ENCODE measurements at places on chromosomes 4 and X.

- DNase-seq: no peak
Observed at GRCh38 chrX:113305496-113305895, 464.9 kb upstream of the AMOT start.

GRCh38 chr4:6909113-6909969 lies at the start of gene TBC1D14:
Gene TBC1D14, plus strand, starts transcription at chr4:6909826. Its CDS starts 13,564 bp downstream, at chr4:6923390.
- peak; percentile 77 for DNase-seq

DNA sequence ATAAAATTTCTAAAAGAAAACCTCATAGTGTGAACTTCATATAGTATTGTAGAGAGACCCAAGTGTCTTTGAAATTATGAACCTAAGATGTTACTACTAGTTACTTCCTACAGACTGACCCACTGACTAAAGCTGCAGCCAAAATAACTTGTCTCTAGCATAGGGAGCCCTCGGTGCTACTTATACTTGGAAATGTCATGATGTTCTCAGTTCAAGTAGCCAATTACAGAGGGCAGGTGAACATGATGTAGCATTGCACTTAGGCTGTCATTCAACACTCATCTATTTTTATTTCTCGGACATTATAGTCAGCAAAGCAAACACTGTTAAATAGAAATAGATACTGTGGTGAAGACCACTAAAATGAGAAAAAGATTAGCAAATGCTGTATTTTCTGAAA lies 165.6 kb downstream of the AREG start:
- DNase-seq: no peak

DNA sequence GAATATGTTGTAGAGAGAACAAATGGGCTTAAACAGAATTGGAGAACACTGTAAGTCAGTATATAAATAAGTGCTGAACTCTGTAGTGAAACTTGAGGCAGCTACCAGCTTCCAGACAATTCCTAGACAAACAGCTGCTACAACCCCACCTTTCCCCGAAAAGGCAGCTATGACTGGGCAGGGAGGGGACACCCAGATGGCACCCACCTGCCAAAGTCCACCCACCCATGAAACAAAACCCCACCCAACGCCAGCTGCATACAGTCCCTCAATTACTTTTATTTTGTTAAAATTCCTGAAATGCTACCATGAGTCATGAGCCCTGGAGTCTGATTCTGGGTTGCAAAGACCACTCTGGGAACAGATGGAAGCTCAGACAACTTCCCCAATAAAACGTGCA lies 24.4 kb downstream of the RELL1 start:
- no peak for DNase-seq

GRCh38 chrX:63128509-63128908 lies 222.6 kb downstream of the SPIN4 start:
- DNase-seq: peak; percentile 0

DNA sequence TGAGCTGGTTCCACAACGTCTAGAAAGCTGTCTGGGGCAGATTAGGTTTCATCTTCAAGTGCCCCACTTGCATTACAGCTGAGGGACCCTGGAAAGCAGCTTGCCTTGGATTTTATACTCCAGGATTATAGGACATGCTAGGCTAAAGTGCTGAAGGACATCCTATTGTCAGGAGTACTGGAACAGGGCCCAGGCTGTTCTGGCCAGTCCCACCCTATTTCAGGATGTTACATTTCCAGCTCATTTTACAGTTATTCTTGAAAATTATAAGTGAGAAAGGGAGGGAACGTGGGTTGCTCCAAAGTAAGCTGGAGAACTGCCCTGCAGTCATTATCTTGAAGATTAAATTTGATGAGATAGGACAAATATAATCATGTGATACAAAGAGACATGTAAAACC lies 71.0 kb upstream of the UGT8 start:
- no peak for DNase-seq

GRCh38 chr4:121796283-121796682 lies 4.8 kb upstream of the EXOSC9 start:
- DNase-seq: no peak

DNA sequence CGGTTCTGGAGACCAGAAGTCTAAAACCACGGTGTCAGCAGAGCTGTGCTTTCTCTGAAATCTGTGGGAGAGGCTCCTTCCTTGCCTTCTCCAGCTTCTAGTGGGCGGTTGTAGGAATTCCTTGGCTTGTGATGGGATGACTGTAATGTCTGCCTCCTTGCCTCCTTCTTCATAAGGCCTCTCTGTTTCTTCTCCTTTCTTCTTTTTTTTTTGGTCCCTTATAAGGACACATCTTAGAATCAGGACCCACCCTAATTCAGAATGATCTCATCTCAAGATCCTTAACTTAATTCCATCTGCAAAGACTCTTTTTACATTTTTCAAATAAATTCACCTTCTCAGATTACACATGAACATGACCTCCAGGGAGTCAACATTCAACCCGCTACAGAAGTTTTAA lies 186.9 kb downstream of the STK32B start:
- DNase-seq: no peak

- DNase-seq: no peak
Observed at GRCh38 chr4:20512985-20513384, 187.3 kb upstream of the PACRGL start.

DNA sequence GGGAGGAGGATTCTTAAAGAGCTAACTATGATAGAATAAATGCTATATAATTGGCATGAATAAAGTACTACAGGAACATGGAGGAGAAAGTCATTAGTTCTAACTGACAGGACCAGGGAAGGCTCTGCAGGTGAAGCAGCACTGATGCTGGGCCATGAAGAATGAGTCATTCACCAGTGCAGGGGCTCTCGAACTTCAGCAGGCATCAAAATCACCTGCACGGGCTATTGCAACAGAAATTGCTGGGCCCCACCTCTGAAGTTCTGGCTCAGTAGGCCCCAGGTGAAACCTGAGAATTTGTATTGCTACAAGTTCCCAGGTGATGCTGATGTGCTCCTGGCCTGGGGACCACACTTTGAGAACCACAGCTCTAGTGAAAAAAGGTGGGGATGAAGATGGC lies 33.7 kb downstream of the TMEM150C start:
- no peak for DNase-seq

GRCh38 chr4:120331486-120332370 lies 265.1 kb upstream of the MAD2L1 start:
- no peak for DNase-seq

DNA sequence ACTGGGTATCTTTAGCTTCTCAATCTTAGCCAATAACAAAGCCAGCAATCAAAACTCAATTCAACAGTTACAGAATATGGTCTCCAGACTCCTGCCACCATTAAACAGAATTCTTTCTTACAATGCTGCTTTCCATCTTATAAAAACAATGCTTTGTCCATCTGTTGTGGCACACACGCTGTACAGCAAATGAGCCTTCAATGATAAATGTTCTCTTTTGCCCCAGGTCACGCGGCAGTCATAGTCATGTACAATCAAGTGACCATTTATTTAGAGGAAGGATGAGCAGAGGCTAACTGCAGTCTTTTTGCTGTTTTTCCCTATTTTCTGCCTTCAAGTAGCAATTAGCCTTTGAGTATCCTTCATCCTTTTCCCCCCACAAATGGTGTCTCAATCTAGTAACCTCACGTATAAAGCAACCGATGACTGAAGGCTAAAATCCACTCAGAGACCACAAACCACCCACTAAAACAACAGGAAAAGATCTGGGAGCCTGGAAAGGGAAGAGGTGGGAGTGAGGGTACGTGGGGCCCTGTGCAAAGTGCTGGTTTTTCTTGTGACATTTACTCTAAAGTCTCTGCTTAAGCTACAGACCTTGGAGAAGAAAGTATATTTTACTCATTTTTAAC lies 24.4 kb downstream of the TRIM2 start:
- DNase-seq: no peak

DNA sequence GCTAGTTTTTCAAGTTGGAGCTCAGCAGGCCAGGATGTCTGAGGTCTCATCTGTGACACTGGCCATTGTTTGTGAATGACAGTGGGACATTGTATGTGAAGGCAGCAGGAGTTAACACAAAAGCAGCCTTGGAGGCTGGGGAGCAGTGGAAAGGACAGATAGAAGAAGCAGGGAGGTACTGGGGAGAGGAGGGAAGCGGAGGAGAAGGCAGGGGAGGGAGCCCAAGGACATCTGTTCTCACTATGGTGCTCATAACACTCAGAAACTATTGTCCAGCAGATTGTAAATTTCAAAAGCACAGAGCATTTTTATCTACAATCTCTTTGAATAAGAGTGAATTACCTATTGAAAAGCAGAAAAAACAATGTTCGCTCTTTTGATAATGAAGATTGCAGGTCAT lies 253.6 kb upstream of the DIPK2B start:
- no peak for DNase-seq

DNA sequence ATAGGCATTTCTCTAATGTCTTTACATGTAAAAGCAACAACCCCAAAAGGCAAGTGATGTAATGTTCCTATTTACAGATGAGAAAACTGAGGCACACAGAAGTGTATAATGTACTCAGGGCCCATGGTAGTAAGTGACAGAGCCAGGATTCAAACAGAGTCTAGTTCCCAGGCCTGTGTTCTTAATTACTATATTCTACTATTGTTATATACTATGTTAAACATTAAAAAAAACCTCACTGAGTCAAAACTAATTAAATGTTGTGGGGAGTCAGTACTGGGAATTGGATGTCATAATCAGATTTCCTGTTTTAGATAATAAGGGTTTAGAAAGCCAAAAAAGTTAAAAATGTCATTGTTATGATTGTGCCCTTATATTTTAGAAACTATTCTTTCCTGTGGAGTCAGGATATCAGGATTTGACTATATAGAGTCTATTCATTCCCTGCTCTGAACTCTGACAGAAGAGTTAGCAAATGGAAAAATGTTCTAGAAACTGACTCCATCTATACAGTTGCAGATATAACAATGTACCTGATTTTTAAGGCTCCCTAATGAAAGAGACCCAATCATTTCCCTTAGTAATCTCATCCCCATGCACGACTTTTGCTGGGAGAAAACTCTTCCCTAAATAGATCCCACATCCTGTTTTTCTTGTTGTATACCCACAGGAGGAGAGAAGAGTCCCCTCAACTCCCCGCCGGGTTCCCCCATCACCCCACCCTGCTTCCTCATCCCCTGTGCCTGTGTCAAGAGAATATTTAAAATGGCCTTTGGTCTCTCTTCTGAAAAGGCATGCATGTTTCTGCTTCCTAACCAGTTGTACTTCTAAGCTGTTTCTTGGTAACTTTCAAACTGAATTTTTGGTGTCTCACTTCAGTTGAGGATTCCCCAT lies 69.7 kb downstream of the REELD1 start:
- DNase-seq: no peak

DNA sequence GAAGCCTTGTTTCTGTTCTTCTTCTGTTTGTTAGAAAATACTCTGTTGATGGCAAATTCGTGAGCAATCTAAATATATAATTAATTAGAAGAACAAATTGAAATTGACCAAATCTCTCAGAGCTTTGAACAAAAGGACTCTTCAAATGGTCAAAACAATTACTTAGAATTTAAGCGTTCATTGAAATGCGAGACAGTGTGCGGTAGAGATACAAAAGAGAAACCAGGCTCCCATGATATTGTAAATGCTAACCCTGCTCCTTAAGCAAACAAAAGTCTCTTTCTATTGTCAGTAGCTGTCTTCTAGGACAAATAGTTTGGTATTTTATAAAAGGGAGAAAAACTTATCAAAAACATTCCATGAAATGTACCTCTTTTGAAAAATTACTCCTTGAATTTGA lies 453.4 kb upstream of the MAGEB2 start:
- no peak for DNase-seq

GRCh38 chr4:133150486-133151340 lies 1.6 kb downstream of the PCDH10 start:
- DNase-seq: no peak

DNA sequence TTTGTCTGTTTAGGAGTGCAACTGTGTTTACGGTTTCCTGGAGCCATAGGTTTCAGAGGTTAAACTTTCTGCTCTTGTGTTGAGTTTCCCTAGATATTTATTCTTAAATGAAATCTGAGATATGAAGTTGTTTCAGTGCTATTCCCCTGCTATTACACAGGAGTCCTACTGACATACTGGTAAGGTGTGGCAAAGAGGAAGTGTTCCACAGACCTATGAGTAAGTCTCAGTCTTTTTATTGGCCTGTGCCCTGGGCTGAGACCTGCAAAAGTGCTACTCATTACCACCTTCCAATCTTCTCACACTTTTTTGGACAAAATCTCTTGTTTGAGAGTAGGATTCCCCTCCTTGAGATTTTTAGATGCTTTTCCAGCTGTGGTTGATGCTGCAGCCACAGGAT lies 35.6 kb upstream of the MAGEA8 start:
- DNase-seq: no peak

- DNase-seq: no peak
Observed at GRCh38 chr4:65880594-65880993, 210.3 kb upstream of the EPHA5 start.

- DNase-seq: no peak
Observed at GRCh38 chr4:118076958-118077766, 42.9 kb downstream of the NDST3 start.

- no peak for DNase-seq
Observed at GRCh38 chr4:23235628-23236390, 543.1 kb downstream of the GBA3 start.

GRCh38 chr4:31175242-31175910 lies 455.2 kb downstream of the PCDH7 start:
- no peak for DNase-seq

GRCh38 chr4:139933541-139933940 lies 220.4 kb downstream of the MAML3 start:
- no peak for DNase-seq

GRCh38 chrX:150414228-150414627 lies 51.1 kb downstream of the MAMLD1 start:
- no peak for DNase-seq

DNA sequence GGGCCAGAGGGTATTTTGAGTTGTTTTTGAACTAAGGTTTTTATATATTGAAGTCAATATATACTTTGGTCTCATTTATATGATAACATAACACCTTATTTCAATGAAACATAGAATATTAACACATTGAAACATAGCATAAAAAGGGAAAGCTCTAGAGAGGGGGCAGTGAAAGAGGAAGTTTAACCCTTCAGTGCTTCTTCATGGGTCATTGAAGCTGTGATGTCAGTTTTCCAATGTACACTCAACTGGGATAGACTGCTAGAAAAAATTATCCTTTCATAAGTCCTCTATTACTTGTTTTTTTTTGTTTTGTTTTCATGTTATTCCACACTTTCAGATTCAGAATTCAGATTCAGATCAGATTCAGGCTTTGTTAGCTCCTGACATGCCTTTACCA lies 442.7 kb downstream of the EPHA5 start:
- DNase-seq: no peak

DNA sequence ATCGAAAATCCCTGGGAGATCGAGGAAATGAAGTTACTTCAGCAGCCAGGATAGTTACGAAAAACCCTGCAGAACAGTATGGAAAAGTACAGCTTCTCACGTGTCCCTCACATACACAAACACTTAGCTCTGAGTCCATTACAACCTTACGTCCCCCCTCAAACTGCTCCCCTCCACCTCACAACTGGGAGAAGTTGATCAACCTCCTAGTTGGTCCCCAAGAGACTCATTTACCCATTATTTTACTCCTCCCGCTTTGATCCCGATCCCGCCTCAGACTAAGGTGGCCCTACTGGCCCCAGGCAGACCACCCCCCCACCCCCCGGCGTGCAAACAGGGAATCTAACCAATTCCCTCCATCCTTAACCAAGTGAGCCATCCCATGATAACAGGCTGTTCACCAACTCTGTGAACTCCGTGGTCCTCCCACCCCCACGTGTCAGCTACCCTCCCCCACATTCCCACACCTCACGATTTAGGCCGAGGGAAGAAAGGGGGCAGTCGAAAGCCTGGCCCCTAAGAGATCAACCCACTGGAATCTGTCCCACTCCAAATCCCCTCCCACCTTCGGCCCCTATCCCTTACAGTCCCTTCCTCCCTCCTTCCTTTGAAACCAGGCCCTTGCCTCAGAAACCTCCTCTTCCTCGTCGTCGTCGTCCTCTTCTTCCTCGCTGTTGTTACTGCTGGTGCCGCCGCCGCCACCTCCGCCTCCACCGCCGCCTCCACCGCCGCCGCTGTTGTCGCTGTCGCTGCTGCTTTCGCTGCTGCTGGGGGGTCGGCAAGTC lies 755 bp downstream of the ANKRD17 start:
- peak; percentile 65 for DNase-seq

All from activated CD4-positive, CD25-positive, alpha-beta regulatory T cell (primary cell).